ENCODE measurements at places on chromosomes 5 and 9.

GRCh38 chr5:9437741-9438240, 108.1 kb downstream of the SEMA5A start:
- peak; percentile 16 for DNase-seq

DNA sequence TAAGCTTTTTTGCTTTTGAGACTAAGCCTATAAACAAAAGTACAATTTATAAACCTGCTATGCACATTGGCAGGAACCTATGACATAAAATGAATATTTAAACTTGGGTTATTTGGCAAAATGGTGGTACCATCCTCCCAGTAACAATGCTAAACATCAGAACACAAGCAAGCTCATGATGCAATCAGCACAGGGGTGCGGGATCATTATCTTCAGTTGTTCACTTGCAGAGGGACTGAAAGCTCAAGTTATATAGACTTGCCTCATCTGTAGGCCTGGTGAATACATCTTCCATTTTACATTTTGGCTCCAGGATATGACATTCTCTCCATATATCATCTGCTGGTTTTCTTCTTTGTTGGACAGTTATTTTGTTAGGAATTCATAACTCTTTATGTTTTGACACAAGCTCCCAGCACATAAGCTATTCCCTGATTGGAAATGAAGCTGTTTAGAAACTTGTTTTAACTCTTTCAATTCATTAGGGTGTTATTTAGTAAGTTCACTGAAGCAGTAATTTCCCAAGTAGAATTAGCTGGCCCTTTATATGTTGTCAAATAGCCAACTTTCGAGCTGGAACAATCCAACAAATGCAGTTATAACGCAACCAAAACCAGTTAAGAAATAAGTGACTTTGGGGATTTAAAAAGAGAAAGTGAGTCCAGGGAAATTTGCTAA, 124.7 kb upstream of the LIFR start:
- no peak for DNase-seq

DNA sequence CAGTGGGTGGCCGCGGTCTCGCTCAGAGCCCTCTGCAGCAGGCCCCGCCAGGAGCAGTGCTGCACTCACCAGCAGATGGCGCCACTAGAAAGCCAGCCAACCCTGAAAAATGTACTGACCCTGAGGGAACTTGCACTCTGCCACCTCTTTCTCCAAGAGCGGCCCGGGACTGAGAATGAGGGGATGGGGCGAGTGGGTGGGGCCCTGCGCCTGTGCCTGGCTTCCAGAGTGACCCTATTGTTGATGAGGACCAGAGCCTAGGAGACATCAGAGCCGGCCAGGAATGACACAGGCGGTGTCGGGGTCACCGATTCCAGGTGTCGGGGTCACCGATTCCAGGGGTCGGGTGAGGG, 2.9 kb upstream of the IL17B start:
- peak; percentile 65 for DNase-seq

DNA sequence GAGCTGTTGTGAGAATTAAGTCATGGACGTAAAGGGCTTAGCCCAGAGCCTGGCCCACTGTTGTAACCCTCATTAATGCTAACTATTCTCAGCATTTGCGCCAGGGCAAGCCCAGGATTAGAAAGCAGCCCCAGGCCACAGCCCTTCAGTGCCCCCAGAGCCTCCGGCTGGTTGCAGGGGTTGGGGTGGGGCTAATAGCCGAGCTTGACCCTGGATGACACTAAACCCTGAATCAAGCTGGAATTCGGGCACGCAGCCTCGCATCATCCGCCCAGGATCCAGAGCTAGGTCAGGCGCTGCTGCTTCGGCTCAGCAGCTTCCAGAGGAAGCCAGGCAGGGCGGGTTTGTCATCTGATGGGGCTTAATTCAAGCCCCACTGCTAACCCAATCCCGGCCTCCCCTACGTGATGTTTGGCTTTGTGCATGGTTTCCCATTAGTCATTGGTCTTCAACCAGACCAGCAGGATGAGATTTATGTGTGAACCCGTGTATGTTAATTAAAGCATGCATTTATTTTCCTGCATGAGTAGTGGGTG, 1.2 kb upstream of the MEGF9 start:
- peak; percentile 38 for DNase-seq

GRCh38 chr9:123996731-123997421, 14.7 kb upstream of the LHX2 start:
- DNase-seq, result no peak

DNA sequence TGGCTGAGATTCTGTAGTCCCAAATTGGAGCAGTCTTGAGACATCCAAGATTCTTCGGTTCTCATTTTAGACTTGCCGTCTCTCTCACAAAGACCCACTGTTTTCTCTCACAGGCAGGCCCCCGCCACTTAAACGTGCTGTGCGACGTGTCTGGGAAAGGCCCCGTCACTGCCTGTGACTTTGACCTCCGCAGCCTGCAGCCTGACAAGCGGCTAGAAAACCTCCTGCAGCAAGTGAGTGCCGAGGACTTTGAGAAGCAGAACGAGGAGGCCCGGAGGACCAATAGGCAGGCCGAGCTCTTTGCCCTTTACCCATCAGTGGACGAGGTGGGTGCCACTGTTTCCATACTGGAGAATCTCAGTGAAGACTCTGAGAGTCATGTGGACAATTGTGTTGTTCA, 97.2 kb downstream of the DOCK8 start:
- DNase-seq, result no peak

- DNase-seq, result no peak
Measured at GRCh38 chr5:126311766-126312165, 111.4 kb upstream of the GRAMD2B start.

DNA sequence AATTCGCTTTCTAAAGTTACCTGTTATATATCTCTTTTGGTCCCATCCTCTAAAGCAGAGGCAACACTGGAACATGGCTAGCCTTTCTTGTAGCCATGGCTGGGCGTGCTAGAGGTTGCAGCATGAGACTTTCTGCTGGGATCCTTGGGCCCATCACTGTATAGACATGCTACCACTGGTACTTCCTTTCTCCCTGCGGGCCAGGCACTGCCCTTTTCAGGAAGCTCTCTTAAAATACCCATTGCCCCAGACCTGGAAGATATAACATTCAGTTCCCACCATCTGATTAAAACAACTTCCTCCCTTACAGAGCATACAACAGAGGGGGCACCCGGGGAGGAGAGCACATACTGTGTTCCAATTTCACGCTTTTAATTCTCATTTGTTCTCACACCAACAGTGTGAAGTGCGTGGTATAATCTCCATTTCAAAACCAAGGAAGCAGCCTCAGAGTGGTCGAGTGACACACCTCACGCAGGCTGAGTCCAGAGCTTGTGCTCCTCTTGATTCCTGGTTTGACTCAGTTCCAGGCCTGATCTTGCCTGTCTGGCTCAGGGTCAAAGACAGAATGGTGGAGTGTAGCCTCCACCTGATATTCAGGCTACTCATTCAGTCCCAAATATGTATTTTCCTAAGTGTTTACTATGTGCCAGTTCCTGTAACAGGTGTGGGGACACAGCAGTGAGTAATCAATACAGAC, 22.6 kb downstream of the PTGS1 start:
- DNase-seq, result no peak

DNA sequence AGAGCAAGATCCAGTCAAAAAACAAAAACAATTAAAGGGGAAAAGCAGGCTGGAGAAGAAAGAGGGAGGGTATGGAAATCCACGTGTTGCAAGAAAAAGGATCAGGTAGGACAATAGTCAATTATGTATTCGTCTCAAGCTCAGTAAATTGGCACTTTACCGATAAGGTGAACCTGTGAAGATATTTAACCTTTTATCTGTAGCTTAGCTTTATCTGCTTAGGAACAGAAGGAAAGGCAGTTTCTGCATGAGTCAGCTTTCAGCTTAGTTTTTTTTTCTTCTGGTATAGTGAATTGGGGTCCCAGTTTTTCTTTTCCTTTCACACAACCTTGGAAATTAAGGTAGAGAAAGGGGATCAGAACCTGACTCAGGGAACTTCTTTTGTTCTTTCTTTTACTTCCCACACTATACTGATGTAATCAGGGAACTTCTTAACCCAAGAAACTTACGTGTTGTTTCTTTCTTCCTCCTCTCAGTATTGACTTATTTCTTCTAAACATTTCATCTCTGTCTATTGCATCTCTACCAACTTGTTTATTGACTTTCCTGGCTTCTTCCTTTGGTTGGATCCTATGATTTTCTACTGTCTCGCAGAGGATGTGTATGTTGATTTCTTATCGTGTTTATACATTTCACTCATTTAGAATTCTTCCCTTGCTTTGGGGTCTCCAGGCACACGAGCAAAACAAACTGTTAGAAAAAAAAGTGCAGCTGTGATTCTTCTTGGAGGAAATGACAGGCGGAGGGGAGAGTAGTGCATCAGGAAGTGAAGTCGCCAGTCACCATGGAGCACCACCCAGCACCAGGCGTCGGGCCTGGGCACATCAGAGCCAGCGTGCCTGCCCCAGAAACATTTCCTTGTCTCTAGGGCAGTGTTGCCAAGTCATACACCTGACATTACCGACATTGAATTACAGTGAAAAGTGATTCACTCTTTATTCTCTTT, 123.0 kb upstream of the LHFPL2 start:
- DNase-seq, result no peak

DNA sequence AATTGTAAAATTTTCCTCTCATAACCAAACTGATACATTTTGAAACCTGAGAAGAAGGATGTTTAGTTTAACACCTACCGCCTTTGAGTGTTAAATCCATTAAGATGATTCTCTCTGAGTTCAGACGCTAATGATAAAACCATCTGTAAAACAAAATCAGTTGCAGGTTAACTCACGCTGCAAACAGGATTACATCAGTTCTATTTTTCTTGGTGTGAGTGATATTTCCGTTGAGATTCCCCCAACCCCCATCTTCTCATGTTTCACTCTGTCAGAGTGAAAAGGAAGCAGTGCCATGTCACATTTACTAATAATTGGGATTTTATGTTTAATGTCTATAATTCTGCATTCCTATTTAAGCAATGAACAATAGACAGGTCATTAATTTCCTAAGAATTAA, 146.5 kb downstream of the FANCC start:
- DNase-seq, result peak; percentile 21

- peak; percentile 89 for DNase-seq
Measured at GRCh38 chr5:104178829-104179456, 616.4 kb upstream of the NUDT12 start.

- DNase-seq, result no peak
Measured at GRCh38 chr9:81490605-81491331, 198.6 kb downstream of the TLE1 start.

DNA sequence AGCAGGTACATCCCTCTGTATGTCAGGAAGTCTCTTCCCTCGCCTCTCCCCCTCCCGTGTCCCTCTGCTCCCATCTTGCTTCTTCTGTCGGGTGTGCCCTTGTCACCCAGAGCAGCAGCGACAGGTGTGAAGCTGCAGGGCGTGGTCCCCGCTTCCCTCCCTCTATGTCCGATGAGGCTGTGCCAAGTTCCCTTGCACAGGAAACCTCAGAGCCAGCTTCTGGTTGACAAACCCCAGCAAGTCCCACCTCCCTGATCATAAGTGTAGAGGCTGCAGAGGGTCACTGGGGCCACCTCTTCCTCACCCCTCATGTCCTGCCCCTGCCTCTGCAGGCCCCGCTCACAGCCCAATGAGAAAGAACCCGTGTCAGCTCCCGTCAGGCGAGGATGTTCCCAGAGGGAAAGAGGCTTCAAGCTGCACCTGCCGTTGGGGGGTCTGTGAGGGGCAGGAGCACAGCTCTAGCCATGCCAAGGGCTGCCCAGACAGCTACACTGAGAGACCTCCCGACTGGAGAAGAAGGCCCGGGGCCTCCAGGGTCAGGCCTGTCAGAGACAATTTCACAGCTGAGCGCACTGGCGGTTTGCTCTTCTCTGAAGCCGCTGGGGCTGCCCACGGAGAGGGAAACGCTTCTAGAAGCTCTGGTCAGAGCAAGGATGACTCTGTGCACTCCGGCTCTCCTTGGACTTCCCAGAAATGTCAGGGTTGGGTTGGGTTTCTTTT, 73.3 kb downstream of the AK8 start:
- no peak for DNase-seq

- DNase-seq, result peak; percentile 78
Measured at GRCh38 chr5:139633295-139634027, 14.7 kb upstream of the CXXC5 start.

- DNase-seq, result no peak
Measured at GRCh38 chr5:89315286-89316100, 432.5 kb upstream of the MEF2C start.

- DNase-seq, result no peak
Measured at GRCh38 chr9:135879237-135879601, 28.1 kb downstream of the CAMSAP1 start.

GRCh38 chr9:91900055-91900796, 49.8 kb downstream of the ROR2 start:
- no peak for DNase-seq

- DNase-seq, result no peak
Measured at GRCh38 chr9:17476401-17476800, 102.5 kb upstream of the SH3GL2 start.

DNA sequence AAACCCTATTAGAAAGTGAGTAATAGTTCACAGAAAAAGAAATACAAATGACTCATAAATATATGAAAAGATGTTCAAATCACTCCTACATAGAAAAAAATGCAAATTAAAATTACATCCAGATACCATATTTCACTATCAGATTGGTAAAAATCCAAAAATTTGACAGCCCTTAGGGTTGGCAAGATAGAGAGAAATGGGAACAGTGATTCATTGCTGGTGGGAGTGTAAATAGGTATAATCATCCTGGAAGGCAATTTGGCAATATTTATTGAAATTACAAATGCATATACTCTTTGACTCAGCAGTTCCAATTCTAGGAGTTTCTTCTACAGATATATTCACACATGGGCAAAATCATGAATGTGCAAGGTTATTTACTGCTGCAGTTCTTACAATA, 273.5 kb downstream of the NR2F1-AS1 start:
- no peak for DNase-seq

DNA sequence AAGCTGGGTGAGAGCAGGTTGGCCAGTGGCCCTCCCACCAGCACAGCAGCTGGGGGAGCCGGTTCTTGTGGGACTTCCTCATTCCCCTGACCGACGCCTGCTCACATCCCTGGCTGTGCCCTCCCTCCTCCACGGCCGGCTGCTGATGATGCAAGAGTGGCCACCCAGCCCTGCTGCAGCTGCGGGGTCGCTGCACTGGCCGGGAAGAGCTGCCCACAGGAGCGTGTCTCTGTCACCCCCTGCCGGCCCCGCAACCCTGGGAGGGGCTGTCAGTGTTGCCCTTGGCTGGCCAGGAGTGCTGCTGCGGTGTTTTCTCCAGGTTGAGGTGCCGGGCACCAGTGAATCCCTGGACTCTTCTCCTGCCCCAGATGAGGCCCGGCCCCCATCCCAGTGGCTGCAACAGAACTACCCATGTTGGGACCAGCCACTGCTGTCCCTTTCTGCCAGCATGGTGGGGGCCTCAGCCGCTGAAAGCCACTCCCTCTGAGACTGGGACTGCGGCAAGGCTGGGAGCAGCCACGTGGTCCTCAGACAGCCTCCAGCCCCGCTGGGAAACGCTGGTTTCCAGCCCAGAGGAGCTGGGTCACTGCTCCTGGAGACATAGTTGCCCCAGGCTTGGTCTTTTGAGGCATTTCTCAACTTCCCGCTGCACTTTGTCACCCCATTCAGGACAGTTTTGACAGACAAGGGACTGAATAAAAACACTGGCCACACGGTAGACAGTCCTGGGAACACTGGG, 739 bp downstream of the CARD9 start:
- DNase-seq, result no peak

DNA sequence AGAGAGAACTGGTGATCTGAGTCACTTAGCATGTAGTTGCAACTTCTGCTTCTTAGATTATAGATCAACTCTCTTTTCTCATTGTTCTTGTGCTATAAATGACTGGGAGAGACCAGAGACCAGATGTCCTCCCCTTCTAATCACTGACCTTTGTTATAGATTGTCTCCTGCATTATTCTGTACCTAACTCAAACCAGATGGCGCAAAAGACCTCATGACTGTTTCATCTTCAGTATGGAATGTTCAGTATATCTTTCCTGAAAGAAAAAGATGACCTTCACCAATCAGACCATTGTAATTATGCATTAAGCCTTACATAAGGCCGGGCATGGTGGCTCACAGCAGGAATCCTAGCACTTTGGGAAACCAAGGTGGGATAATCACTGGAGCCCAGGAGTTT, 30.5 kb upstream of the ADAM19 start:
- no peak for DNase-seq

Data from RKO (cell line).